ENCODE measurements at places on chromosomes 12 and 14. TPM values are rescaled to one million over a fixed set of nuclear protein-coding genes. Genes with fewer than 3 reads are reported as not detected.

The KRT72 gene
- 0.08 TPM for polyA plus RNA-seq

The SLC5A8 gene
- 0.04 TPM for polyA plus RNA-seq

The TPPP2 gene
- 0.49 TPM for polyA plus RNA-seq

The SLC25A47 gene
- polyA plus RNA-seq = 0.10 TPM

The CPNE6 gene
- polyA plus RNA-seq = not detected

The TC2N gene
- 3.1 TPM for polyA plus RNA-seq

The FAM222A gene
- polyA plus RNA-seq = 9.8 TPM

The M6PR gene
- polyA plus RNA-seq = 112 TPM

The TAS2R9 gene
- not detected for polyA plus RNA-seq

The P2RX2 gene
- polyA plus RNA-seq = not detected

The KRT71 gene
- not detected for polyA plus RNA-seq

The PLEKHG7 gene
- 0.13 TPM for polyA plus RNA-seq

The PIK3C2G gene
- 0.08 TPM for polyA plus RNA-seq

The ANKRD13A gene
- 43.4 TPM for polyA plus RNA-seq

The IRF9 gene
- 25.1 TPM for polyA plus RNA-seq

The ADAM21 gene
- polyA plus RNA-seq = 0.32 TPM

The KCNMB4 gene
- polyA plus RNA-seq = 12.7 TPM

The DRAM1 gene
- polyA plus RNA-seq = 3.2 TPM

The ARHGEF40 gene
- polyA plus RNA-seq = 64.8 TPM

The GMFB gene
- 49.0 TPM for polyA plus RNA-seq

The FLRT2 gene
- 87.7 TPM for polyA plus RNA-seq

The SOAT2 gene
- 0.11 TPM for polyA plus RNA-seq

The KRT2 gene
- not detected for polyA plus RNA-seq

The UBR7 gene
- 23.7 TPM for polyA plus RNA-seq

The CAPZA3 gene
- not detected for polyA plus RNA-seq

The CLEC4D gene
- 0.23 TPM for polyA plus RNA-seq

The C3AR1 gene
- 3.3 TPM for polyA plus RNA-seq

The SDR9C7 gene
- polyA plus RNA-seq = 0.46 TPM

The TUNAR gene
- 0.06 TPM for polyA plus RNA-seq

The TESPA1 gene
- 0.92 TPM for polyA plus RNA-seq

The C12orf60 gene
- polyA plus RNA-seq = 1.1 TPM

The LAG3 gene
- polyA plus RNA-seq = 0.70 TPM

The NKX2-1 gene
- not detected for polyA plus RNA-seq

The TAS2R20 gene
- 1.4 TPM for polyA plus RNA-seq

The SNRPF gene
- polyA plus RNA-seq = 51.4 TPM

The GRIP1 gene
- polyA plus RNA-seq = 1.1 TPM

The ASPG gene
- polyA plus RNA-seq = 2.5 TPM

The GUCY2C gene
- 0.16 TPM for polyA plus RNA-seq

The MYO1H gene
- 0.33 TPM for polyA plus RNA-seq

The ALKBH1 gene
- polyA plus RNA-seq = 11.0 TPM

The RNASE4 gene
- 4.2 TPM for polyA plus RNA-seq

The LRFN5 gene
- 7.0 TPM for polyA plus RNA-seq

The ZNF891 gene
- 2.2 TPM for polyA plus RNA-seq

The CCDC198 gene
- polyA plus RNA-seq = 0.16 TPM

The ESRRB gene
- polyA plus RNA-seq = 3.9 TPM

The SLC25A21 gene
- polyA plus RNA-seq = 1.2 TPM

The SVOP gene
- 0.16 TPM for polyA plus RNA-seq

The C2CD5 gene
- 34.8 TPM for polyA plus RNA-seq
